ENCODE measurements at places on chromosomes 11 and 22.
A peak's percentile ranks its signal among the peaks of the same experiment; 100 is the strongest.

- DNase-seq = no peak
These were observed 9.1 kb downstream of the POLD4 start for GRCh38 chr11:67344264-67344663.

DNA sequence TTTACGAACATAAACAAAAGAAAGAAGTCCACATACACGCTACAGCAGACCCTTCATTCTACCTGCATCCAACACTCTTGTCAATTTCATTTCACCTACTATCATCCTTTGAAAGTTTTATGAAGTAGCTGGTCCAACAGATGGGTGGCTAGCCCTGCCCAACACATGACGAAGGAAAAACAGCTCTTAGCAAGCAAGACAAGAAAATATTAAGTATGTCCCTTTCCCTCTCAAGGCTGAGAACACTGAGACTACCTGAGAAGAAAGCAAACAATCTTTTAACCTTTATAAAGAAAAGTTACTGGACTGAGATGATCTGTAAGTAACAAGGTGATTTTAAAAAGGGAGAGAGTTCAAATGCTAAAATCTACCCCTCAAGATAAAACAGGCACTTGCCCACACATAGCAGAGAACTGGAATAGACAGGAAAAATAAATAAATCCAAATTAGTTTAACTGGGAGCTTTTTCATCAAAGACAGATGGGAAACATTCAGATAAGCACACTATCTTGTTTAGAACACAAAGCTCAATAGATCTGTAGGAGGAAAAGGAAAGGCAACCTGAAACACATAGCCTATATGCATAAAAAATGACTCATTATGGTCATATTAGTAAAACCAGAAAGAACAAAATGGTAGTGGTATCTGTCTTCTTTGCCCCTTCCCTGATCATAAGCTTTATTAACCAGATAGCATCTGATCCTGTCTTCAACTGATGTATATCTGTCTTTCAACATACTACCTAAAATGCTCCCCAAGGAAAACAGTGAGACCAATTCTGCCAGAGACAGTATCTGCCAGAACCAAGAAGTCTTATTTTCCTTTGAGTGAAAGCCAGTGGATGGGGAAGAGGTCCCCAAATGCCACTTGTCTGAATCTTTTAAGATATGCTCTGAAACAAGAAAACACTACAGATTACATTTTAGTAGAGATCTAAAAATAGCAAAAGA is 104.3 kb downstream of the MRTFA start:
- no peak for DNase-seq

DNA sequence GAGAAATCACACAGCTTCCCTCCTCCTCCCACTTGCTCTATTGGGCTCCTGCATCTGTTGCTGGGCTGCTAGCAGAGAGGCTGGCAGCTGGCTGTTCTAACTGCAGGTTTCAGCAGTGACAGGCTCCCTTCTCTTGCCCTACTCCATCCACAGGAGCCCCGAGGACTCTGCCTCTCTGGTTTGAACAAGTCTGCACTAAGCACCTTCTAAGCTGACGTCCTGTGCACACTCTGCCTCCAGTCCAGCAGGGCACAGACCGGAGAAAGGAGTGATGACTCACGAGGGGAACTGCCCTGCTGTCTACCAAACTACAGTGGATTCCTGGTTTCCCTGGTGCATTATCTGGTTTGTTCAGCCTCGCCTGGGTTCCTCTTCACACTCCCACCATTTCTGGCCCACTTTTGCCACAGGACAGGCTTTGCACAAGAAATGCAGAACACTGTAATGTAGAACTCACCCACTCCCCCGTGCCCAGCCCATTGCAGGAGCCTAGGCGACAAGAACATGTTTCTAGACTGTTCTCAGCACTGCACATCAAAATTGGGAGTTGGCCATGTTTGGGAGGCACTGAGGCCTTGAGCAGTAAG is 26.0 kb downstream of the IL10RA start:
- DNase-seq = peak; percentile 79

DNA sequence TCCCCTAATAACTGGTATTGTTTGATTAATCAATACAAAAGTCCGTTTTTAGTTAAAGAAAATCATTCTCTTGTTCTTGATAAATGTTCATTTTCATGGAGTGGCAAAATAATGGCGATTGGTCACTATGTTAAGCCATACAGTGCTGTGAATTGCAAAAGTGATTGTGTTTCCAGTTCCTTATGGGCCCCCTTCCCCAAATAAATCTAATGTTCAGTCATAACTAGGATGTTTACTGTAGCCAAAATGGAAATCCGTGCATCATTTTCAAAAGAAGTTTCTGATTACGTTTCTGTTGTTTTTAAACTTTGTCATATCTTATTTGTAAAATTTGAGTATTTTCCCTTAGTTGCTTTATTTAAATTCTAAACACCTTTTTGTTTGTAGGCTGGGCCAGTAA is 845 bp downstream of the RBM7 start:
- DNase-seq = no peak

- DNase-seq = no peak
These were observed 210.6 kb downstream of the SWAP70 start for GRCh38 chr11:9874466-9874865.

DNA sequence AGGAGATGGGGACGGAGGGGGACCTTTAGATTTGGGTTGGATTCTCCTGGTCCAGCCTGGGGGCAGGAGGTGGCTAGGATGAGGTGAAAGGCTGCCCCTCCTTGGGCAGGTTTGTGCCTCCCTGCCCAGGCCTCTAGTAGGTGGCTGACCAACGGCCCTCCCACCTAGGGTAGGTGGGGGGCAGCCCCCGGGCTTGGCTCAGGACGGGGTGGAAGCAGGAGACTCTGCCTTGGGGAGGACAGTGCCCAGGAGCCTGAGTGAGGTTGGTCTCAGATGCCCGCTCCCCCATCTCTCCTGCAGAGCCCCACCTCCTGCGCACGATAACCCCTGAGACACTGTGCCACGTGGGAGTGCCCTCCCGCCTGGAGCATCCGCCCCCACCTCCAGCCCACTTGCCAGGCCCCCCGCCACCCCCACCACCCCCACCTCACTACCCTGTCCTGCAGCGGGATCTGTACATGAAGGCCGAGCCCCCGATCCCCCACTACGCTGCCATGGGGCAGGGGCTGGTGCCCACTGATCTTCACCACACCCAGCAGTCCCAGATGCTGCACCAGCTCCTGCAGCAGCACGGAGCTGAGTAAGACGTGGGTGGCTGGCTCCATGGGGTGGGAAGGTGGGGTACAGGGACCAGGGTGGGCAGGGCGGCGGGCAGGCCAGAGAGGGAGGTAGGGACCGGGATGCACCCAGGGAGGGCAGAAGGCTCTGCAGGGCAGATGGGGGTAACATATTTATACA is 17.7 kb downstream of the MYRF start:
- no peak for DNase-seq

DNA sequence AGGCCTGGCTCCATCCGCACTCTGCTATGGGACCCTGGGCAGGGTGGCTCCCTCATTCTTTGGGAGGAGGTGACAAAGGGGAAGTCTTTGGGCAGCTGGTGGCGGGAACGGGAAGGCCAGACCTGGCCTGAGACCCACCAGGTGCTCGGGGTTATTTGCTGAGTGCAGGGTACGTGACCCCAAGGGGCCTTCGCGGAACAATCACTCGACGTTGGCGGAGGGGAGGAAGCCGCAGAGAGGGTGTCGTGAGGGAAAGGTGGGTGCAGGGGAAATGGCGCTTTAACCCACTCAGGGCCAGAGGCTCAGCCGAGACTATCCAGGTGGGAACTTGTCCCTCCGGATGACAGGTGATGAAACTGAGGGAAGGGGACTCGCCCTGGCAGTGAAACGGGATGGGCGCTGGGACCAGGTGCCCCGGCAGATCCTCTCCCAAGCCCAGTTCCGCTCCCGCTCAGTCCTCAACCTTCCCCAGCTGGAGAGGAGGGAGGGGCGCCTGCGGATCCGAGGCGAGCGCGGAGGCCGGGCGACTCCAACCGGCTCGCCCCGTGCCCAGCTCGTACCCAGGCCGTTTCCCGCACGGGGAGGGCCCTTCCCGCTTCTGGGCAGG is 911 bp downstream of the A4GALT start:
- DNase-seq = no peak

DNA sequence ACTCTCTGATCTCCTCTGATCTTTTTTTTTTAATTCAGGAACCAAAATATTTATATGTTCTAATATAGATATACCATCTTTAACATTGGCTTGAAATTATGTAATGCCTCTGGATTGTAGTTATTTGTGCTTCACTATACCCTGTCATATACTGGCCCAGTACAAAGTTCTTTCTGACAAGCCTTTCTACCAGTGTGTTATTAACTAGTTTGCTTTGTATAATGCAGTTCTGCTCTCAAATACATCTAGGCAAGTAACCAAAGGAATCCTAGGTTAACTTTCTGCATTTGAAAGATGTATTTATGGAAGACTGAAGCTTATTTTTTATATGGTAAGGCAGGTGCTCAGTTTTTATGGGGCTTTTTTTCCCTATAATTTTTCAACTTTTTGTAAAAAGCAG is 36.1 kb downstream of the ARHGEF12 start:
- DNase-seq = no peak

DNA sequence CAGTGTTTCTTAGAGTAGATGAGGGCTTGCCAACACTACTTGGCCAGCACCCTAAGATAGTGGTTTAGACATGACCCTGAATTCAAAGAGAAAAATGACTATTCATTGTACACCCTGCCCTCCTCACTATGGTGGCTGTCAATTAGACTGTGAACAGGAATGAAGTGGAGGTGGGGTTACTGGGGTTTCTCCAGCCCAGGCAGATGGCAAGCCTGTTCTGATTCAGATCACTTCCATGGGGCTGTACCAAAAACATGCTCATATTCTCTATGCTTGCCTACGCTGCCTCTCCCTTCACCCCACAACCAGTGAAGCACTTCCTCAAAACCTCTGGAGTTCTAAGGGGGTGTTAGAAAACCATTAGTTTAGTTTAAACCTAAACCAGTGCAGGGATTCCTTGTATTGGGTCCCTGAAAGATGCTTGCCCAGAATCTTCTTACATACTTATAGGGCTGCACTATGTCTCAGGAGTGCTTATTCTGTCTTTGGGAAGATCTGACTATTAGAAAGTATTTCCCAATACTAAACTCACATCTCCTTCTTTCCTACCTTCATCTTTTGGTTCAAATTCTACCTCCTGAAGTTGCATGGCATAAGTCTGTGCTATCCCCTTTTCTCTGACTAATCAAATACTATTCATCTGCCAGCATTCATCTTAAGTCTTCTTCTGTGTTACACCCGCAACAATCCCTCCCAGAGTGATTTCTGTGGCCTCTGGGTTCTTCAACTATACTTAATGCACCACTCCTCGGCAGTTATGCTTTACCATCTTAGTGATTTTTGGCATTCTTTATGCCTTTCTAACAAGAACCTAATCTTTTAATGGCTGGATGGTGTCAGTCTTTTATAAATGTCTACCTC is 71.8 kb downstream of the ATG16L2 start:
- DNase-seq = no peak

- DNase-seq = no peak
These were observed 21.3 kb downstream of the CBX7 start for GRCh38 chr22:39130892-39131855.

DNA sequence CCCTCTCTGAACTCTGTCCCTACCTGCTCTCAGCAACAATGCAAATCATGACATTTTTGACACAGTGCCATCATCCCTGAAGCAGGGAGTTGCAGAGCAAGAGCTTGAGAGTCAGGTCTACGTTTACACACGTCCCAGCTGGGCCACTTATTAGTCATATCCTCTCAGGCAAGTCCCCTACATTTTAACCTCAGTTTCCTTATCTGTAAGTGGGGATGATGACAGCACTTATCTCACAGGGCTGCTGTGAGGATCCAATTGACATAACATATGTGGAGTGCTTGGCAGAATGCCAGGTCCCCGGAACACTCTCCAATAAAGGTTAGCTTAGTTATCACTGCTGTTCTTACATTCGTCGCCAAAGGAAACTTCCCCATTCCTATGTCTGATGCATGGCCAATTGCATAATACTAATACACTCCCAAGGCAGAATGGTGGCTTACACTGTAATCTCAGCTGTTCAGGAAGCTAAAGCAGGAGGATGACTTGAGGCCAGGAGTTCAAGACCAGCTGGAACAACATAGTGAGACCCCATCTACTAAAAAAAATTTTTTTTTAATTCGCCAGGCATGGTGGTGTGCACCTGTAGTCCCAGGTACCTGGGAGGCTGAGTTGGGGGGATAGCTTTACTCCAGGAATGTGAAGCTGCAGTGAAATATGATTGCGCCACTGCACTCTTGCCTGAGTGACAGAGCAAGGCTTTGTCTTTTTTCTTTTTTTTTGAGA is 16.6 kb downstream of the ASCC2 start:
- DNase-seq = peak; percentile 79

DNA sequence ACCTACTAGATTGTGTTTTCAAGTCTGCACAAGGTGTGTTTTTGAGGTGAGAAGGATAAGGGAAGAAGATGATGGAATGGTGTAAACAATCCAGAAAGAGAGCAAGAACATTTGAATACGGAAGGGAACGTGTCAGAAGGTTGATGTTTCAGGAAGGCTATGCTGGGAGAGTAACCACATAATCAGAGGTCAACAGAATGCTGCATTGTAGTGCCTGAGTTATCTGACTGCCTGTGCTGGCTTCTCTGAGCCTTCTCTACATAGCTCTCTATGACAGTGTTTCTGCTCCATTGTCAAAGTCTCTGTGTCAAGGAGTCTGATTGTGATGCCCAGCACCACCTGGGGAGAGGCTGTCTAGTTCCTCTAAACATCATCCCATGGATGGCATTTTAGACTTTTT is 74.1 kb downstream of the CYB5R2 start:
- DNase-seq = no peak

- DNase-seq = no peak
These were observed 187.1 kb upstream of the DDI1 start for GRCh38 chr11:103849366-103849765.

- no peak for DNase-seq
These were observed 33.0 kb upstream of the NARS2 start for GRCh38 chr11:78607696-78608095.

DNA sequence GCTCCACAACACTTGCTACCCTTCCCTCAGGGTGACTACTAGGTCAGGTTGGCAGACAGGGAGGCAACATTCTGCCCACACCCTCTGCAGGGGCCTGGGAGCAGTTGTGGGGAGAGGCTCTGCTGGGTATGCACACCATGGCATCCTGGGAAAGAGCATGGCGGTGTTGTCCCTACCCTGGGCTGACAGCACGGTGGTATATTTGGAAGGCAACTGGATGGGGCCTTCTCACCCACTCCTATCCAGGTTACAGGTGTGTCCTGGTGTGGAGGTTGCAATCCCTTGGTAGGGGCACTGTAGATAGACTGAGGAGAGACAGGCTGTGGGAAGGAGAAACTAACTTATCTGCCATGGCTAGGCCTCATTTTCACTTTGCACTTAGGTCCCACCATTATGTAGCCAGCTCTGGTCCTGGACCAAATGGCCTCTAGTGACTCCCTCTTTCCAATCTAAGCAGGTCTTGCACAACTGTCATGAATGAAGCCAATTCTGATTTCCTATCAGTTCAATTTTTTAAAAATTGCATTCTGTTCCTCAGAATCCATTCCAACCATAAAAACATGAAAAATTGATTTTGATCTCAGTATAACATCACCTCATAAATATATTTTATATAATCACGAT is 54.0 kb upstream of the CD44 start:
- no peak for DNase-seq

DNA sequence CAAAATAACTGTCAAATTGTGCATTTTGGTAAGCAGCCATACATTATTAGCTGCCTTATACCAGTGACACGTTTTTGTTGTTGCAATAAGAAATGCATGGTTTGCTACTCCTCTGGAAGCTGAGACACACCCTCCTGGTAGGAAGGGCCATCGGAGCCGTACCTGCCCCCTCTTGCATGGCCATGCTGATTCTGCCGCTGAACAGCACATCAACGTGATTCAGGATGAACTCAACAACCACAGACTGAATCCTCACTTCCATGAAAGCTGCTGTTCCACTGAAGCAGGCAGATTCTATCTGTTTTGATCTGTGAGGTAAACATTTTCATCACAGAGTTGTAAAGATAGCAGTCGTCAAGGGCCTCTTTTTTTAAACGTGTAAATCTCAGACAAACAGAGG is 38.6 kb upstream of the TP53AIP1 start:
- no peak for DNase-seq

Measured in CMK (cell line).